HCEC 1CT (cell line): ENCODE measurements at places on chromosomes 4 and X.
A peak's percentile ranks its signal among the peaks of the same experiment; 100 is the strongest.

DNA sequence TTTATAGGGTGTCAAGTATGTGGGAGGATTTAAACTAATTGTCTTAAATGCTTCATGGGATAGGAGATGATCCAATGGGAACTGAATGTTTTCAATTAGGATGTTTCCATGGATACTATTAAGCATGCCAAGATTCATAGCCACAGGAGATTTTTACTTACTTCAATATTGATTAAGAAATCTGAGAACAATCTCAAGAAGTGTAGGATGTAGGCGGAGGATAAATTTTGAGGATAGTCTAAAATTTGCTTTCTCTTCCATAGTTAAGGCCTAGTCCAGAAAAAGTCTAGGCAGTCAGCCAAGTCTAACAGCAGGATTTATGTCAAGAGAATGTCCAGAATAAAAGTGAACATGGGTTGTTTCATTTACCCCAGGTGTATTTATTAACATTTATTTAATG lies 32.8 kb downstream of the REPS2 start:
- no peak for DNase-seq

GRCh38 chr4:77226939-77227705 lies 70.1 kb downstream of the CCNG2 start:
- no peak for DNase-seq

DNA sequence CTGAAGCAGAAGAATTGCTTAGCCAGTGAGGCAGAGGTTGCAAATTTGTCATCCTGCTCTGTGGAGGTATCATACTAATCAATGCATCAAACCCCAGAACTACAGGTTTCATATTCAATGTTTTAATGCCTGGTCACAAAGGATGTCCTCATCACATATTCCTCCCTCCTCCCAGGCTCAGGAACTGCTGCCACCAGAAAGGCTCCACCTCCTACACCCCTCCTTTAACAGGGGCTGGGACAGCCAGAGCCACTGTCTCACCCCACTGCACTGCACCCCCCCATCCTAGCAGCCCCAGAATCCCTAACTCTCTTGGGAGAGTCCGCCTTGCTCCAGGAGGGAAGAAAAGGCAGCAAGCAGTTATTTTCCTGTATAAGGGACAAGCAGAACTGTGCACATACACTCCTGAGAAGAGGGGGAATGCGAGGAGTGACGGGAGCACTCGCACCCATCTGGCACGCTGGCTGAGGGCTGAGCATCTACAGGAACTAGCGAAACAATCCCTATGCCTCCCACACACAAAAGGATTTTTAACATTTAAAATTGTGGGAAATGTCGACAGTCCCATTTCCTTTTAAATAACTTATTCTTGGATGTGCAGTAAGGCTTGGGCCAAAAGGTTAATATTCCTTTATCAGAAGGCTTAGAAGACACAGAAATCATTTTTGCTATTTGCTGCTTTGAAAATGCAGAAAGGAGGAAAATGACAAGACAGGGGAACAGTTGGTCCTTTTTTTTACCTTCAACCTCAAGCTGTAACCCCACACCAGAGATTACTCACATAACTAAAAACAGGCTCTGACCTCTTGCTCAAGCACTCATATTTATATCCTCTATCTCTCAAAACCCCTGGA lies 27.8 kb downstream of the CD99L2 start:
- no peak for DNase-seq

GRCh38 chr4:41844327-41844726 lies 90.9 kb upstream of the TMEM33 start:
- no peak for DNase-seq

- no peak for DNase-seq
These were observed 56.9 kb upstream of the SLC39A8 start for GRCh38 chr4:102402223-102402622.

- DNase-seq, result peak; percentile 63
These were observed 249.3 kb downstream of the CHIC1 start for GRCh38 chrX:73812256-73812655.

DNA sequence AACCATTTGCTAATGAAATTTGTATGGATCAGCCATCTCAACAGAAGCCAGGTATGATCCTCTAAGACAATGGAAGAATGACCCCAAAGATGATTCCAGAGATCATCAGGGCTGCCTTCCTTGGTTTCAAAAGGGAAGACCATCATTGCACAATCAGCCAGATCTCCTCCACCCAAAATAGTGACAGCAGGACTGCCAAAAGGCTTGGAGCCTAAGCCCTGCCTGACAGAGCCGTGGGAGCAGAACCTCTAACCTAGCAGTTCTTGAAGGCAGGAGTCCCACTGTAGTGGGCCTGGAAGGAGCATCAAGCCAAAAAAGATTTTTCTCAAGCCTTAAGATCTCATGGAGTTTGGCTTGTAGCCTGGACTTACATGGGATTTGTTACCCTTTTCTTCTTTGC lies 226.0 kb downstream of the RASL11B start:
- DNase-seq, result no peak

- peak; percentile 62 for DNase-seq
These were observed 210.7 kb downstream of the PDGFRA start for GRCh38 chr4:54439831-54440243.

GRCh38 chrX:123140454-123140853 lies 43.6 kb upstream of the GRIA3 start:
- no peak for DNase-seq

DNA sequence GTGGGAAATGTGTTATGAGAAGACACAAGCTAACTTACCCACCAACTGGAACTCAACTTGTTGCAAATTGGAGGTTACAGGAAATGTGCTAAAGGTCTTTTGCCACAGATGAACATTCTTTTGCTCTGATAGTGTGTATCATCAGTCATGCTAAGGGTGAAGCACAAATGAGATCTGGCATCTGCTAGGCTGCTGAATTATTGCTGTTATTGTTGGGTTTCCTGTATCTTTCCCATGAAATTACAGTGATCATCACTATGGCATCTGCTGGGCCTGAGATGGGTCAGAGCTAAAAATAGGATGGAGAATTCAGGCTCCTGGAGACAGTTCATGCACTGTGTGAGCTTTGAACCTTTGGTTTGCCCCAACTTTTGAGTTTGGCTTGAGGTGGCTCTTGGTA lies 124.5 kb downstream of the NPNT start:
- DNase-seq, result peak; percentile 81

DNA sequence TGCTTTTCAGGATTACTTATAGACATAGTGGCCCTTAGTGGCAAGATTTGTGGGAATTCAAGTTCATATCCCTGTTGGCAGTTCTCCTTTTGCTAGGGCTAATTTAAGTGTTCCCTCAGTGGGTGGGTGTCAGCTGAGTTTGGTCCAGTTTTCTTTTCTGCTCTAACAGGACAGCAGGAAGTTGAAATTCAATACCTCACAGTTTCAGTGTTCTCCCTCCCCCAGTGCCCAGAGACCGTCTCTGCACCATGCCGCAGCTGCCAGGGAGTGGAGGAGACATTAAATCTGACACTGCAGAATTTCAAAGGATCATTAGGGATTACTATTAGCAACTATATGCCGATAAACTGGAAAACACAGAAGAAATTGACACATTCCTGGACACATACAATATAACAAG lies 50.7 kb downstream of the UBE2NL start:
- no peak for DNase-seq

DNA sequence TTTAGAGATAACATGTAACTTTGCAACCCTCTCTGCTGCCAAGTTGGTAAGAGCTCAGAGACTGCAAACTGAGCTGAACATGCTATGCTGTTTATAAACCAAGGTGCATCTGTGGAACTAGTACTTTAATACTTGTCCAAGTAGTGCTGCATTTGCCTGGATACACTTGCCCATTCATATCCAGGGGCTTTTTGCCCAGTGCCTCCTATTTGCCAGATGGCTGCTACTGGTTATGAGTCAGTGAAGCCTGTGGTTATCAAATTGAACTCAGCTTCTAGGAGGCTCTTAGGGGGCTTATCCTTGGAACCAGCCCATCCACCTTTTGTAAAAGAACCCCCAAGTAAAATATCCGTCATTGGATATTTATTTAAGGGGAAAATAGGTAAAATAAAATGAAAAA lies 79.6 kb downstream of the AFF2 start:
- DNase-seq, result no peak

DNA sequence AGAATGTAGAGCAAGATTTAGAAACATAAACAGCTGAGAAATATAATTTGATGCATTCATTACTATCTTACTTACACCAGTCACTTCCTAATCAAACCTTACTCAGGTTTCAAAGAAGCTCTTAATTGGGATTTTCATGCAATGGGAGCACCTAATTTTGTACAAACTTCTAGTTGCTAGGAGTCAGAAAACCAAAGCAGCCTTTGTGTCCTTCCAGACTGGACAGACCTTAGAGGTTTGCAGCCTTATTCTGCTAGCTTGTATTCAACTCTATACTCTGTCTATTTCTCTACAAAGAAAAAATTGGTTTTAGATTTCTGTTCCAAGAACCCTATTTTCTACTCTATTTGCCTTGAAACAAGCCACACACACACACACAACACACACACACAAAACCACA lies 19.4 kb downstream of the GABRA2 start:
- no peak for DNase-seq

DNA sequence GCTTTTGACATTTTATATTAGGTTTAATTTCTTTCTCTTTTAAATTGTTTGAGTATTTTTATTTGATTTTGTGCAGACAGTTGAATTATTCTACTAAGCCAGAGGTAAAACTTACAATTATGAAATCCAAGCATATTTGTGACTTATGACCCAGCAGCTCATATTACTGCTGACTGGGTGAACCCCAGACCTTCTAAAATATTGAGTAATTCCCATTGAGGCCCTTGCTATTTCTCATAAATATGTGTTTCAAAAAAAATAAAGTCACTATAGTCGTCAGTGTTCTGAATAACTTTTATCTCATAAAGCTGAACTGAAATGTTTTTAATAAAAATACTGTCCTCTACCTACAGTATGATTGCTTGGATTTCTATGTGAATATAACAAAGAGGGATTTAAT lies 303.1 kb downstream of the IQCM start:
- DNase-seq, result peak; percentile 49

- no peak for DNase-seq
These were observed 132.8 kb upstream of the GPR101 start for GRCh38 chrX:137166591-137166990.

DNA sequence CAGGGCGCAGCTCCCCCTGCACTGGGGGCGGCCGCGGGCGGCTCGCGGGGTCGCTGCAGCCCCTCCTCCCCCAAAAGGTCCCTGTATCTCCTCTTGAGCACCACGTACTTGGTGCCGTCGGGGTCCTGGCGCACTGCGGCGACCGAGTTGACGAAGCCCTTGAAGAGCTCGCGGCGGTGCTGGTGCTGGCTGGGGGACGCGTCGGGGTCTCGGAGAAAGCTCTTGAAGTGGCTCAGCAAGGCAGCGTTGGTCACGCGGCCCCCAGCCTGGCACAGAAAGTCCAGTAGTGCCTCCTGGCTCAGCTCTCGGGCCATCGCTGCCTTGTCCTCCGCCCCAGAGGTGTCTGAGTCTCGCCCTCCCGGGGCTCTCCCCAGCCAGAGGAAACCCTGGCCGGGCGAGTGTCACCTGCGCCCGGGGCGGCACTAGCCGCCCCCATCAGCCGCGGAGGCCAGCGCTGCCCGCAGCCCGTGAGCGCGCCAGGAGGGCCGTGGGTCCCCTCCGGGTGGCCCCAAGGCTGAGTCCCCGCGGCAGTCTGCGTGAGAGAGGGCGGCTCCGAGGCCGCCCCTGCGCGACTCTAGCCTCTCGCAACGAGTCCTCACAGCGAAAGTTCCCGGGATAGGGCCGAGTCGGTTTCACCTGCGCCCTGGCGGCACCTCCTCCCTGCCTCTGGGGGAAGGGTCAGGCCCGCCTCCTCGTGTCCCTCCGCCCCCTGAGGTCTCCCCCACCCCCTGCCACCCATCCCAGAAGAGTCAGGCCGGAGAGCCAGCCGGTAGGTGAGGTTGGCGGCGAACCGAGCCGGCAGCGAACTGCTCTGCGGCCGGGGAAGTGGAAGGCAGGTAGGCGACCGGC lies at the start of gene SOWAHB:
Gene SOWAHB, minus strand, starts transcription at position 609 of the 849 bp plus-strand sequence. Its CDS starts 295 bp downstream, at position 314.
- no peak for DNase-seq

DNA sequence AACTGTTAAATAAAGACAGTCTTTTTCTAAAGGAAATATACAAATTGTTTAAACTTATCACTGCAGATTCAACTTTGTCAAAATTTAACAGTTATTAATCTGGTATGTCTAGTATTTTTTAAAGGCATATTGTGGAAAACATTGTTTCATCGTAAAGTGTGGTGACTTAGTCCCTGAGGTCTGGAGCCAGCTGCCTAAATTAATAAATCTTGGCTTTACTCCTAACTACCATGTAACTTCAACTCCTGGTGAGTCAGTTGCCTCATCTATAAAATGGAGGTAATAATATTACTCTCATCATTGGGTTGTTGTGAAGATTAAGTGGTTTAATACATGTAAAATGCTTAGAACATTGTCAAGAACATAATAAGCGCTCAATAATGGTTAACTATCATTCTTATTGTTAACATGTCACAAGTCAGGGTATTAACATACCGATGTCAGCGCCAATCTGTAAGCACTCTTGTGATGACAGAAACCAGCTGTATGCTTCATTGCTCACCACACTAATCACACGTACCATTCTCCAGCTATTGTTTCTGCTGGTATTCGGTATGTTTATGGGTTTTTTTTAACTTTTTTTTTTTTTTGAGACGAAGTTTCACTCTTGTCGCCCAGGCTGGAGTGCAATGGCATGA lies 14.1 kb upstream of the SMIM43 start:
- DNase-seq, result peak; percentile 75

DNA sequence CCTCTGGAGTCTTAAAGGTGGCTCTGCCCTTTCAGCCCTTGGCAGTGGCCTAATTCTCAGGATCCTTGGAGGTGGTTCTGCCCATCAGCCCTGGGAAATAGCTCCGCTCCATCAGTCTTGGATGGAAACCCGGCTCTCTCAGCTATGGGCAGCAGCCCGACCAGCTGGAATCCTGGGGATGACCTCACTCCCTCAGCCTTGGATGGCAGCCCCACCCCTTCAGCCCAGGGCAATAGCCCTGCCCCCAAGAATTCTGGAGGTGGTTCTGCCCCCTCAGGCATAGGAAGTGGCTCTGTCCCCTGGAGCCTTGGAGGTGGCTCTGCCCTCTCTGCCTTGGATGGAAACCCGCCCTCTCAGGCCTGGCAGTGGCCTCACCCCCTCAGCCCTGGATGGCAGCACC lies 127.7 kb downstream of the RBMX2 start:
- peak; percentile 11 for DNase-seq

DNA sequence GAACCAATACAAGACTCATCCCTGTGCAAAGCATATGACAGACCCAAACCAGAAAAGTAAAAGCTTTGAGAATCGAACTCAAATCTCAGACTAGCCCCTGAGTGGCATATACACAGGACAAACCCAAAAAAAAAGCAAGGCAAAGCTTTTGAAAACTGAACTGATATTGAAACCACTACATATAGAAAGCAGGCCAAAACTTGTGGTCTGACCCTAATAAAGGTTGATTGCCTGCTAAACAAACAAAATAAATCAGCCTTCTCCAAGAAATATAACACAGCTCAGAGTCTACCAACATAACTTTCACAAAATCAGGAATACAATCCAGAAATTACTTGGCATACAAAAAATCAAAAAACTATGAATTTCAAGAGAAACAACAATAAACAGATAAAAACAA lies 40.3 kb downstream of the LRBA start:
- no peak for DNase-seq
